Activated CD4-positive, alpha-beta T cell treated with anti-CD3 and anti-CD28 coated beads, Interleukin-2, Interleukin-4, amounts not matched to agents 100 ng/mL and 50 ng/mL, durations not matched to agents 16 hours and 8 hours (primary cell): ENCODE measurements at places on chromosomes 16 and 17.
A peak's percentile ranks its signal among the peaks of the same experiment; 100 is the strongest.

- DNase-seq = no peak
These were observed 19.7 kb upstream of the MEIOC start for GRCh38 chr17:44636562-44636961.

- no peak for DNase-seq
These were observed 7.3 kb downstream of the BAHCC1 start for GRCh38 chr17:81402530-81402941.

- DNase-seq = no peak
These were observed 10.5 kb upstream of the RBFOX3 start for GRCh38 chr17:79621151-79621943.

GRCh38 chr16:2531371-2531695 lies at the start of gene CEMP1:
Gene CEMP1 (minus strand): TSS chr16:2531408. CDS start chr16:2531073, 335 bp downstream.
- DNase-seq = no peak

GRCh38 chr17:76893623-76894334 lies 25.6 kb downstream of the MGAT5B start:
- DNase-seq = no peak

DNA sequence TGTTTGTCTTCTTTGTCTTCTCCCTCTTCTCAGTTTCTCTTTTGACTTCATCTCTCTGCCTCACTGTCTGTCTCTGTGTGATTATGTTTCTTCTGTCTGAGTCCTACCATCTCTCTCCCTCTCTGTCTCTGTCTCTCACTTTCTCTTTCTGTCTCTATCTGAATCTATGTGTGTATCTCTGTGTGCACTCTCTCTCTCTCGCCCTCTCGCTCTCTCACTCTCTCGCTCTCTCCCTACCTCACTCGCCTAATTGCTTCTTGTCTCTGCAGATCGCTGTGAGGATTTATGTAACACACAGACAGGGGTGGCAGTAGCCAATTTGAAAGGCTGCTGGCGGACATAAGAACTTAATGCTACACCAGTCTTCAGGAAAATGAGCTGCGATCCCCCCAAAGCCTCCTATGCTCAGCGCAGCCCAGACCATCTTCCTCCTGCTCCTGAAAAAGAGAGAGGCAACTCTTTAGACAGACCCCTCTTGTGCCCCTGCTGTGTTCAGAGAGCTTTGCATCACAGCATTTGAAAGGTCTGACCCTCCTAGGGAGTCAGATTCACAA lies 140.9 kb downstream of the CCT6B start:
- DNase-seq = no peak

DNA sequence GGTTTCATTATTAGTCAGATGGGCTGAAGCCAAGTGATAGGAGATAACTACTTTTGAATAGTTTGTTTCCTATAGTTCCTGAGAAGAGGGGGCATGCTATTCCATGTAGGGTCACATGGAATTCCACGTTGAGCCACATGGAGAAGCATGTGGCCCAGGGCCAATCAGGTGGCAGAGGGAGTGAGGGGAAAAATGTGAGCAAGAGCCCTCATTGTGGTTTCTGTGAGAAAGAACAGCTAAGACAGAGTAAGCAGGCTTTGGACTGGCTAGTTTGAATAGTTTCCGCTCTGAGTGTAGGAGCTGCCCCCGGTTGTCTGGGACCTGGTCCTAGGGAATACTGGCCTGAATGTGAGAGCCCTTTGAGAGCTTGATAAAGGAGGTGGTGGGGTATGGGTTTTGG lies 69.9 kb upstream of the CNTNAP4 start:
- DNase-seq = no peak

GRCh38 chr17:10018461-10018891 lies 113.4 kb upstream of the RCVRN start:
- DNase-seq = no peak

GRCh38 chr16:1785846-1786170 lies 3.0 kb downstream of the NUBP2 start:
- DNase-seq = no peak

DNA sequence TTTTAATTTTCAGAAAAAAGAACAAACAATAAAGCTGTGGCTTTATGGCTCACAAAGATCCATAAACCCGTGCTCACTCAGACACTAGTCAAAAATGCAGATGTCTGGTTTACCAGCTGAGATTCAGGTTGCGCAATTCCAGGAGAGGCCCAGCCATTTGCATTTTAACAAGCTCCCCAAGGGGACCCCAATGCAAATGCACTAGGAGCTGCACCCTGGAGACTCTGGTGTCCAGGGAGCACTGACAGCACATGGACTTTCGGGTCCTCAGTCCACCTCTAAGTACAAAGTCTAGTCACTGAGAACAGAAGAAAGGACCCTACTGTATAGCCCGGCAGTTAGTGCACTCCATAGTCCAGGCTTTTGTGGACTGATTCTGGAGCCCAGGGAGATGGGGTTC lies 326.3 kb downstream of the MAF start:
- DNase-seq = no peak

GRCh38 chr17:57783338-57783742 lies 38.2 kb upstream of the CCDC182 start:
- peak; percentile 81 for DNase-seq

DNA sequence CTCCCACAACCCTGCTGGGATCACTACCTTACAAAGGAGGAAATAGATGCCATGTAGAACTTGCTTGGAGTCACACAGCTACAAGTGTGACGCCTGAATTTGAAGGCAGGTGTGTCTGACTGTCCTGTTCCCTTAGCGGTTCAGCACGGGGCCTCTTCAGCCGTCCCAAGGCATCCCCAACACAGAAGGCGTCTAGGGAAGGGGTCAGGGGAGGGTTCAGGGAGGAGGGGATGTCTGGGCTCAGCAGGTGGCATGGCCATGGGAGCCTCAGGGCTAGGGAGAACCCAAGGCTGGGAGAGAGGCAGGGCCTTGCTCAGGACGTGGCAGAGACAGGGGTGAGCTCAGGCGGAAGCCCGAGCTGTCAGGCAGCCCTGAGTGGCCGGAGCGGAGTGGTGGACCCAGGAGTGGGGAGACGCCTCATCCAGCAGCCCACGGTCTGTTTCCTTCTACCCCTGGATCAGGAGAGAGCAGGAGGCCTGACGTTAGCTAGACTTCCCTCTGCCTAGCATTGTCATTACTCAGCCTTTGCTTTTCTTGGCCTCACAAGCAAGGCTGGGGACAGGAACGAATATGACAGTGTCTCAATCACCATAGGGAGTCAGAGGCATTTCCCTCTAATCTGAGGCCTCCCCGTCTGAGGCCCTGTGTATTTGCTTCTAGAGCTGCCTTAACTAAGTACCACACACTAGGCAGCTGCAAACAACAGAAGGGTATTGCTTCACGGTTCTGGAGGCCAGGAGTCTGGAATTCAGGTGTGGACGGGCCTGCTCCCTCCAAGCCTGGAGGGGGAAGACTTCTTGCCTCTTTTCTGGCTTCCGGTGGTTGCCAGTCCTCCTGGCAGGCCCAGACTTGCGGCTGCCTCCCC lies 31.3 kb upstream of the ANKRD40CL start:
- DNase-seq = no peak

- no peak for DNase-seq
These were observed 2051.3 kb downstream of the TP53TG3F start for GRCh38 chr16:35510701-35511100.

DNA sequence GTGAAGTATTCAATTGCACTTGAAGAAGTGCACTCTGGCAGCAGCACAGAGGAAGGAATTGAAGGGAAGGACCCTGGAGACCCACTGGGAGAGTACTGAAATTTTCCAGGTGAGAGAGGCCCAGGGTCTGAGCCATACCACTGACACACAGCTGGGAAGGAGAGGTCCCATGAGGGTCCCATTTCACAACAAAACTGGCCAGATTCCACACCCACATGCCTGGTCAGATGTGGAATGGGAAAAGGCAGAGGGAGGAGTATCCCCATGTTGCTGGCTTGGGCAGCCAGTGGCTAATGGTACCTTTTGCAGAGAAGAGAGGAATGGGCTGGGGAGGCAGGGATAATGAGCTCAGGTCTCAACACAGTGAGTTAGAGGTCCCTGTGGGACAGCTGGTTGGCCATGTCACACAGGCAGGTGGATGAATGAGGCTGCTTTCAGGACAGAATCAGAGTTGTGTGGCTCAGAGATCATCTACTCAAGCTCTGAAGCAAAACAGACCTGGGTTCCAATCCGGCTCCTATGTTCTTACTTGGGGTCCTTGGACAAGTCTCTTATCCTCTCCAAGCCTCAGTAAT lies 26.2 kb upstream of the NGFR start:
- DNase-seq = no peak

DNA sequence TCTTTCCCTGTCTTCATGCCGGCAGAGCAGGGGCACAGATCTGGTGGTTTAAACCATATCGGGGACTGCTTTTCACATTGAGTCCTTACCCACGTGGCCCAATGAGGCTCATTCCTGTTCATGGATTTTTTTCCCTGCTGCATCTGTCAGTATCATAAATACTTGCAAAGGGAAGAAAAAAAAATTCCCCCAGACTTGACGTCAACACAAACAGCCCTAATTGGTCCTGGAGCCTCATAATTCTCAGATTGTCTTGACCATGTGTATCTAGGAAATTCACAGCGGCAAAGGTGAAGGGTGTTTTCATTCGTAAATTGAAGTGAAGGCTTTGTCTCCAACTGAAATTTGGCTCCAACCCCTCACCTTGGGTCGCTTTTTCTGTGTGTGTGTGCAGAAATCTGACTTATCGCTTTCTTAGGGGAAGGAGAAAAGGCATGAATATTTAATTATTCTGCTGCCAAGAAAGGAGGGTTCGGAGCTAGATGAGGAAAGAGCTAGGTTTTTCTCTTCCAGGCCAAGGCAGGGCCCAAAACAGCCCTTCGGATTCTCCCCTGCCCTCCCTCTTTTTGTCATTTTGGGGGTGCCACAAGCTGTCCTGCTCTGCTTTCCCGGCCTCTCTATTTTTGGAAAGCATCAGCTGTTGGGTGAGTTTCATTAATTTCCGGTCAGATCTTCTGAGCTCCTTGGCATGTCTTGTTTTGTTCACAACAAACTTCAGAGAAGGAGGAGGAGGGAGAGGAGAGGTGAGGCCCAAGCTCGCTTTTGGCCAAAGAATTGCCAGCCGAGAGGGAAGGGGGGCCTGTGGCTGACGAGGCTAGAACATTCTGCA lies 17.8 kb upstream of the CIBAR2 start:
- no peak for DNase-seq

DNA sequence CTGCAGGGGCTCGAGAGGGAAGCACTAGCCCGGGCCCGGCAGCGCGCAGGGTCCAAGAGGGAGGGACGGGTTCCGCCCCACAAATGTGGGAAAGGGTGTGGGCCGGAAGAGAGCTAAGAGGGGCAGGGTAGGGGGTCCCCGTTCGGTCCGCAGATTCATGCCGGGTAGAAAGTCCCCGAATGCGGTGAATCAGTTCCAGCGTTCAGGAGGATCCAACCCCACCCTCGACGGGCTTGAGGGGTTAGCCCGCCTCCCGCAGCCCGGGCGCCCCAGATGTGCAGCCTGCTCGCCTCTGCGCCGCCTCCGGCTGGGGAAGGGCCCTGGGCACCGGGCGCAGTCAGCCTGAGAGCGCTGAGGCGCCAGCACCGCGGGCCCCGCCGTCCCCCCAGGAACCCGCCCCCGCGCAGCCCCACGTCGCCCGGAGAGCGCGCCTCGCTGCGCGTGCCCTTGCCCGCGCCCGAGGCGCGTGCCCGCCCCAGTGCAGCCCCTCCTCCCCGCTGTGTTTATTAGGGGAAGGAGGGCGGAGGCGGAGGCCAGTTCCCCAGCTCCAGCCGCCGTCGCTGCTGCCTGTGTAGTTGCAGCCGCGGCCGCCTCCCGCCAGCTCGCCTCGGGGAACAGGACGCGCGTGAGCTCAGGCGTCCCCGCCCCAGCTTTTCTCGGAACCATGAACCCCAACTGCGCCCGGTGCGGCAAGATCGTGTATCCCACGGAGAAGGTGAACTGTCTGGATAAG lies at the start of gene LASP1:
TSS of gene LASP1 (plus strand) at position 533 of the 733 bp plus-strand sequence. CDS start at position 665, 132 bp downstream.
- peak; percentile 90 for DNase-seq

GRCh38 chr16:87486713-87487247 lies 6.0 kb downstream of the ZCCHC14 start:
- DNase-seq = no peak

- peak; percentile 72 for DNase-seq
These were observed 23.9 kb downstream of the ZNF778 start for GRCh38 chr16:89241187-89242007.

- no peak for DNase-seq
These were observed 399 bp downstream of the STX1B start for GRCh38 chr16:31009894-31010584.

DNA sequence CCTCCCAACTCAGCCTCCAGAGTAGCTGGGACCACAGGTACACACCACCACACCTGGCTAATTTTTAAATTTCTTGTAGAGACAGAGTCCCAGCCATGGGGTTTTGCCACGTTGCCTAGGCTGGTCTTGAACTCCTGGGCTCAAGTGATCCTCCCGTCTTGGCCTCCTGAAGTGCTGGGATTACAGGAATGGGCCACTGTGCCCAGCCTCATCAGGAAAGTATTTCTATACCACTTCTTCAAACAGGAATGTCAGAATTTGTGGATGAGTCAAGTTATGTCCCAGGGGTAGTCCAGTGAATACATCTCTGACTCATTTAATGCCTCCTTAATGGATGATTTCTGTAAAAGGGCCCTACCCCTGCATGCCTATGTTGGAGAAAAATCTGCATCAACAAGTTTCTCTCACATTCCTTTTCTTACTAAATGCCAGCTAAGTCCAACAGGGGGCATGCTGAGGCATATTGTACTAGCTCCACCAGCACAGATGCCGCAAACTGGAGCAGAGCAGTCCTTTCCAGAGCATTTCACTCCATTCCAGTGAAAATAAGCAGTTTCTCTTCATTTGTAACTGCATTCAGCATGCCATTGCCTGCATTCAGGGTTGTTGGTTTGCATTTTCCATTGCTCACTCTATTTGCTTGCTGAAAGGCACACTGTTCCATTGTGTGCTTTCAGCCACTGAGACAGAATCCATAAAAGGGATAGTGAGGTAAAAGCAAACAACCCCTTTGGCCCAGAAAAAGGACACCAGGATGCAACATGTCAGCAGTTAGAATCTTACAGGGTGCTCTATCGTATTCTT lies 5.3 kb upstream of the CAVIN1 start:
- peak; percentile 39 for DNase-seq

GRCh38 chr16:58577141-58577540 lies 52.5 kb downstream of the CNOT1 start:
- no peak for DNase-seq

DNA sequence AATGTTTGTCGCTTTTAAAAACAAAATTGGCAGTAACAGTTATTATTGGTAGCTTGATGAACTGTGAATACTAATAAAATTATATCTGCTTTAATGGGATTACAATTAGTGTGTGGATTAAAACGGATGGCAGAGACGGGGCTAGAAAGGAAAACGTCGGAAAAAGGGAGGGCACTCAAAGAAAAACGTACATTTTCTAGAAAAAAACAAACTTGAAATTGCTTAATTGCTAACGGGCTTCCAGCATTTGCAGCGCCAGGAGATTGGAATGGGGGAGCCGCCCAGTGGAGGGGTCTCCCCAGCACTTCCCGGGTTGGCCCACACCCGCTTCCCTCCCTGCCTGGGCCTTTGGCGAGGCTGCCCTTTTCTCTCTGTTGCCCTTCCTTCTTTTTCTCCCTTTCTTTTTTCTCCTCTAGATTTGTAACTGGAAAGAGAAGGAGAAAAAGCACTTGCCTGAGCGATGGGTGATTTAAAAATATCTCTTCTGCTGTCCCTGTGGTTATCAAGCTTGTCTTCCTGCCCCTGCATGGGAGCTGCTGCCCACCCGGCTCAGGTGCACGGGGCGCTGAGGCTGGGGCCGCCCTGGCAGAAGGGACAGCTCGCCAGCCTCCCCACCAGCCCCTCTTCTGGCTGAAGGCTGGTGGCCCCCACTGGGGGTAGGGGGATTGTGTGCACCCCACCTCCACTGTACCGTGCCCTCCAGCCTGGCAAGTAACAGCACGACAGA lies 5.9 kb downstream of the BAHCC1 start:
- no peak for DNase-seq
